ENCODE measurements at places on chromosomes 12 and 14.
A peak's percentile ranks its signal among the peaks of the same experiment; 100 is the strongest.

- no peak within 1 kb of the TSS for H3K27ac ChIP-seq
- H3K4me1 ChIP-seq = no peaks in the 10 kb centered on the region
- no peak for DNase-seq
- H3K27me3 ChIP-seq = no peaks in the 10 kb centered on the region
- H3K4me3 ChIP-seq = no peak within 1 kb of the TSS
These were observed at the start of gene OR4Q2 for GRCh38 chr14:20001863-20002262. Gene OR4Q2, plus strand, starts transcription at chr14:20002163.

DNA sequence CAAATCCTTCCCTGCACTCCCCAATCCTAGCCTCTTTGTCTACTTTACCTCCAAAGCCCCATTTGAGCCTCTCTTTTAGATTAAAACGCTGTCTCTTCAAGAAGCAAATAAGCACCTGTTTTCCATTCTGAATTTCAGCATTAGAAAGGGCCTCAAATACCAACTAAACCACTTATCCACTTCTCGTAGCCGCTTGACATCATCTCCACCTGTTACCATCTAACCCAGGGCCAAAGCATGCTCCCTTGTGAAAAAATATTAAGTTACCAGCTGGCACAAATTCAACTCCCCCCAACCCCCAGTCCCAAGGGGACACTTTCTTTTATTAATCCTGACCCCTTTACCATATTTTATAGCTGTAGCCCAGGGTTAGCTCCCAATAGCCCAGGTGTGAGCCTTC lies 43.1 kb downstream of the GPHB5 start:
- H3K27me3 ChIP-seq = no peaks in the 10 kb centered on the region
- H3K27ac ChIP-seq = no peak overlapping the region
- peaks cover 14% of the 10 kb centered on the region for H3K4me1 ChIP-seq
- no peak for DNase-seq

GRCh38 chr14:104878582-104878981 lies 13.5 kb downstream of the CEP170B start:
- no peak overlapping the region for H3K27ac ChIP-seq
- no peaks in the 10 kb centered on the region for H3K27me3 ChIP-seq
- H3K4me1 ChIP-seq = peaks cover 35% of the 10 kb centered on the region
- H3K36me3 ChIP-seq = peaks cover 50% of the 10 kb centered on the region
- DNase-seq = no peak

DNA sequence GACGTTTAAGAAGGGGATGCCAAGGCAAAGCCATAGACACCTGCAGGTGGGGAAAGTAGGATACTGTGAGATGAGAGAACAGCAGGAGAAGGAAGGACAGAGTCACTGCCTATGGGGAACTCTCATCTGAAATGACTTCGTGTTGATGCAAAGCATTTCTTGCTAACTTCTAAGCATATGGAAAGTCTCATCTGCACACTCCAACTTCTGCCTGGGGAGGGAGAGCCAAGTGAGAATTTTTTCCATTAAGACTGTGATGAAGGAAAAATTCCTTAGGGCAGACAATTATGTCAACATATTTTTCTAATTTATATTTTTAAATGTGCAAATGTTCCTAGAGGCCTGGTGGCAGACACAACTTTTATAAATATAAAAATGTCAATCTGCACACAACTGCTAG lies 115.3 kb downstream of the IPO8 start:
- H3K4me3 ChIP-seq = no peak overlapping the region

DNA sequence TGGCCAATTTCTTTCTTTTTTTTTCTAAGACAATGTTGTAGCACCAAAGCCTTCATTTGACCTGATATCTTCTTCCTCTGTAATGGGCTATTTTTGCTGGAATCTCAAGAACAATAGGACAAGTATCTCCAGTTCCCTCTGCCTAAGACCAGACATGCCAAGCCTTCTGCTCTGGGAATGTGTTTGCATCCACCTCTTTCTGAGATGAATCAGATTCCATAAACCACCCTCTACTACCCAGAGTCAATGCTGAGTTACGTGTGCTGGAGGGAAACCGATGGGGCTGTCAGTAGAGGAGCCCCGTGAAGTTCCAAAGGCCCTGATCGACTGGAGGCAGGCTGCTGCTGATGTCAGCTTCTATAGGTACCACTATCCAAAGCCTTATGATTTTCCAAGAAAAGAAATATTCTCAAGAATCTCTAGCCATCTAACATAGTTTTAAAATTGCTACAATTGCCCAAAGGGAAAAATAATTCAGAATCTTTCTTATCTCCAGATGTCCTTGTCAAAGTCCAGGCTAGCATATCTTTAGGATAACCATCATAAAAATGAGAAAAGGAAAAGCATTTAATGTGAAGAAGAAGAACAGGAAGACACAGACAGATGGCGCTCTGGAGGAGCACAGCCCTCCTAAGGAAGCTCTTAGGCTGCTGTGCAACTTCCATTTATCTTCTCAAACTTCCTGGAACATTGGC lies 101.9 kb downstream of the SLC8A3 start:
- no peak overlapping the region for H3K4me3 ChIP-seq
- H3K27ac ChIP-seq = no peak overlapping the region
- DNase-seq = no peak
- no peaks in the 10 kb centered on the region for H3K36me3 ChIP-seq

DNA sequence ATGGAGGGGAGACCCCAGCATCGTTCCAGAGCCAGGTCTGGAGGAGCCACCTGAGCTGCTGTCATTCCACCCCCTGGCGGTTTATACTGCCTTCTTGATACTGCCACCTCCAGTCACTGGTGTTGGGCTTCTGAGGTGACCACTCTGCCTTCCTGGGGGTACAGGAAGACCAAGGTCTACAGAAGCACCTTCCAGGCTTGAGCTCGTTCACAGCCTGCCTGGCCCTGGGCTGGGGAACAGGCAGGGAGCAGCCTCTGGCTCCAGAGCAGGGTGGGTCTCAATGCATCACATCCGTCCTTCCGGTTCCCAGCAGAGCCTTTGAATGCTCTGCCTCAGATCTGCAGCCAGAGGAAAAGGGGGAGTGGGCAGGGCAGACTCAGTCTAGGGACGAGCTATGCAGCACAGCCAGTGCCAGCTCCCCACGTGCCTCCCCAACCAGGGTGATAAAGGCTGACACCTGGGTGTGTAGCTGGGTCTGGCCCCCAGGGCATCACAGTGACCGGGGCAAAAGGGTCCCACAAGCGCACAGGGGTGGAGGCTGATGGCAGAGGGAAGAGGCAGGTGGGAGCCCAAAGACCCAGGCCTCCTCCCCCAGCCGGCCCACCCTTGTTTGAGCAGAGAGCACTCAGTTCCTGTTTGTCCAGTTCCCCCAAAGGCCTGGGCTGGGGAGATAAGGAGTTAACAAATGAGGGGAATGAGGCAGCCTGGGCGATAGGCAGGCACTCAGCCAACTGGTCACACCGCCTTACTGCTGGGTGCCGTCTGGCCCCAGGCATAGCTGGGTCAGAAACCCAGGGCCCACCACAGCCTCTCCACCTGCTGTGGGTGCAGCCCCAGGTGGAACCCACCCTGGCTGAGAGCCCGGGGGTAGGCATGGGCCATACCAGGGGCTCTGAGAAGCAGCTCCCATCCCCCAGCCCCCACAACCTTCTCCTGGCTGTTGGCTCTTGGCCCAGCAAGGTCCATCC lies 17.1 kb downstream of the DEGS2 start:
- no peaks in the 10 kb centered on the region for H3K27me3 ChIP-seq
- peaks cover 28% of the 10 kb centered on the region for H3K4me1 ChIP-seq
- peak overlapping the region; percentile 35 for H3K27ac ChIP-seq
- H3K36me3 ChIP-seq = peaks cover 28% of the 10 kb centered on the region
- H3K4me3 ChIP-seq = no peak overlapping the region

DNA sequence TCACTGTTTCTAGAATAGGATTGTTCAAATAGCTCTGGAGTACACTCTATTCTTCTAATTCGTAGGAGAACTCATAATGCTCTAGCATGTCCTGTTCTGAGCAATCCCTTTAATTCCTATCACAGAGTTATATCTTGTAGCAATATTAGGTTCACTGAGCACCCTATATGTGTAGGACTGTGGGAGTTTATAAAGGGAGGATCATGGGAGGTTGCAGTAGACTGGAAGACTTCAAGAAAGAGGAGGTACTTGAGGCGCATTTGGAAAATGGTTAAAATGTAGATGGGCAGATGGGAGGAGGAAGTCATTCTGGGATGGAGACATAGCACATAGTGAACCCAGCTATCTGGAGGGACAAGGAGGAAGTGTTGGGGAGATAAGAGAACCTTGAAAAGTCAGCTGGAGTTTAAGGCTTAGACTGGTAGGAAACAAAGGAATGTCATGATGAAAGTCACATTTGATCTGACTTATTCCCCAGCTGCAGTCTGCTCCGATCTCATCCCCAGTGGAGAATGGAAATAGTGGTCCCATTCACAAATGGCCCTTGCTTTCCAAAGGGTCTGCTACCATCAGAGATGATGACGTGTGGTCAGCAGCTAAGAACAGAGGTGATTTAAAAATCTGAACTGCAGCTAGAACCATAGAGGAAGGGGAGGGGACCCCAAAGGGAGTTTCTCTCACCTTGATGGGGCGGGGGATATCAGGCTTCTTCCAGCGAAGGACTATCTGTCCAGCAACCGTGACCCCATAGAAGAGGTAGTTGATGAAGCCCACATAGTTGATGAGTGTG lies 10.1 kb upstream of the CEBPE start:
- H3K4me1 ChIP-seq = peaks cover 41% of the 10 kb centered on the region
- no peak overlapping the region for H3K27ac ChIP-seq
- H3K36me3 ChIP-seq = peaks cover 28% of the 10 kb centered on the region
- H3K27me3 ChIP-seq = no peaks in the 10 kb centered on the region
- DNase-seq = no peak

DNA sequence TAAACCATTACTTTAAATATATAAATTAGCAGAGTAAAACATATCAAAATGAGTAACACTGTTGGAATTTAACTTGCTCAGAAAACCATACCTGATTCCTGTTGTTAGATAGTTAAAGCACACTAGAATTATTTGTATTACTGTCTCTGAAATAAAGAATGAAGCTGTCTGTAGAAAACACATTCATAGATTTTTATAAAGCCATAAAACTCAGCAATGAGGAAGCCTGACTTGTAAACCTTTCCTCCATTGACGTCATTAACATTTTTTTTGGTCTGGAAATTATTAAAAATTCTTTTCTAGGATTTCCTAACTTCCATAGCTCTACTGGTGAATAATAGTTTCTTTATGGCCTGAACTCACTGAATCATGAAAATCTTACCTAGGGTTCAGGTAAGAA lies 147.6 kb downstream of the BRMS1L start:
- H3K27me3 ChIP-seq = no peaks in the 10 kb centered on the region
- no peak overlapping the region for H3K4me3 ChIP-seq
- H3K36me3 ChIP-seq = no peaks in the 10 kb centered on the region
- no peak overlapping the region for H3K27ac ChIP-seq
- no peak for DNase-seq

- no peaks in the 10 kb centered on the region for H3K27me3 ChIP-seq
- no peak for DNase-seq
- no peak overlapping the region for H3K4me3 ChIP-seq
- H3K36me3 ChIP-seq = no peaks in the 10 kb centered on the region
These were observed 9.1 kb downstream of the CDKL1 start for GRCh38 chr14:50387548-50387947.

DNA sequence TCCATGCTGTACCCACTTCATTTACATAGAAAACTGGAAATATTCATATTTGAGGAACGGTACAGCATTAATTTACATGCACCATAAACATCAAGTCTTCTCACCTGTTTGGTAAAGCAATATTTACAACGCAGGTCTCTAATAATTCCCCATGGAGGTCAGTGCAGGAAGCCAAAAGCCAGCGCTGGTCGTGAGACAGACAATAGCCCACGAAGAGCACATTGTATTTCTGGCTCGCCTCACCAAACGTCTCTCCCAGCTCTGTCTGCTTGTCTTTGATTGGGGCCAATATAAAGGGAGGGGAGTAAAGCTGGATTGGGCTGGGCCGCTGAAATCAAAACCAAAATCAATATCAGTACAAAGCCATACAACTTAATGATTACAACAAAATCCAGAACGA lies 302.1 kb downstream of the MED13L start:
- H3K4me1 ChIP-seq = no peaks in the 10 kb centered on the region
- H3K4me3 ChIP-seq = no peak overlapping the region
- H3K36me3 ChIP-seq = peaks cover 81% of the 10 kb centered on the region
- no peaks in the 10 kb centered on the region for H3K27me3 ChIP-seq
- DNase-seq = no peak

GRCh38 chr14:89367779-89368120 lies 49.3 kb downstream of the FOXN3 start:
- H3K27ac ChIP-seq = peak overlapping the region; percentile 60
- peaks cover 57% of the 10 kb centered on the region for H3K4me1 ChIP-seq
- H3K4me3 ChIP-seq = no peak overlapping the region
- DNase-seq = no peak
- H3K27me3 ChIP-seq = no peaks in the 10 kb centered on the region

- H3K36me3 ChIP-seq = no peaks in the 10 kb centered on the region
- H3K27me3 ChIP-seq = no peaks in the 10 kb centered on the region
These were observed 87.9 kb downstream of the ATP23 start for GRCh38 chr12:58029260-58029659.

DNA sequence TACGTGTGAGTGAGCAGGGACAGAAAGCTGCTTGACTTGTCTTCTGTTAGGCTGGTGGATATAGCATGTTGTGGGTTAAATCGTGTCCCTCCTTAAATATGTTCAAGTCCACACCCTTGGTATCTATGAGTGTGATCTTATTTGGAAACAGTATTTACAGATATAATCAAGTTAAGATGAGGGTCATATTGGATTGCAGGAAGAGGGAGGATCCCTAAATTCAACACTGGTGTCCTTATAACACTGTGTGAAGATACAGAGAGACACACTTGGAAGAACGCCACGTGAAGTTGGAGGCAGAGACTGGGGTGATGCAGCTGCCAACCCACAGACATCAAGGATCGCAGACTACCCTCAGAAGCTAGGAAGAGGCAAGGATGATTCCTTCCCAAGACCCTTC lies 275.2 kb upstream of the SSTR1 start:
- H3K4me1 ChIP-seq = no peaks in the 10 kb centered on the region
- DNase-seq = no peak
- H3K27me3 ChIP-seq = no peaks in the 10 kb centered on the region
- H3K36me3 ChIP-seq = no peaks in the 10 kb centered on the region
- no peak overlapping the region for H3K4me3 ChIP-seq

- H3K4me1 ChIP-seq = peaks cover 18% of the 10 kb centered on the region
- H3K4me3 ChIP-seq = no peak overlapping the region
- DNase-seq = no peak
- H3K36me3 ChIP-seq = no peaks in the 10 kb centered on the region
- H3K27ac ChIP-seq = no peak overlapping the region
These were observed 280.0 kb downstream of the DPF3 start for GRCh38 chr14:72613975-72614319.

DNA sequence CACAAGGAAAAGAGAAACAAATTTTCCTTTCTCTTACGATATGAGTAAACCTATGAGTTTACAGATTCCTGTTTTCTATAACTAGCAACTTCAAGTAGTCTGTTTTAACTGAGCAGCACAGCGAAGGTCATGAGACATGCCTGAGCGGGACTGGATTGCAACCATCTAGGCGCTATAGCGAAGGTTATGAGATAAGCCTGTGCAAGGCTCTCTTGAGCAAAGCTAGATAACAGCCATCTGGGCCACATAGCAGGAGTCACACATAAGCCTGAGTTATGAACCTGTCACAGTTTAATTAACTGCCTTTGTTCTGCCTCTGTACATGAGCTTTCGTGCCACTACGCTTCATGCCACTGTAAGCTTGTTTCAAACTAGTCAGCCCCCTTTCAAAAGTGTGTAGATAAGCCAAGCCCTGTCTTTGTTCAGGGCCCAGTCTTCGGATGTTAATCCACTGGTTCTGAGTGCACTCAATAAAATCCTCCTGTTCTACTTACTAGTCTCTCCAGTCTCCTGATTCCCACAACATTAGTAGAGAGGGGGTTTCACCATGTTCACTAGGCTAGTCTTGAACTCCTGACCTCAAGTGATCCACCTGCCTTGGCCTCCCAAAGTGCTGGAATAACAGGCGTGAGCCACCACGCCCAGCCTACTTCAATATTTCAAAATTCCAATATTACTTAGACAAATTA lies 47.1 kb downstream of the SEC23A start:
- no peaks in the 10 kb centered on the region for H3K27me3 ChIP-seq
- H3K4me1 ChIP-seq = no peaks in the 10 kb centered on the region
- no peak for DNase-seq

Data from suprapubic skin (tissue), 4 donors.